Naive thymus-derived CD4-positive, alpha-beta T cell (primary cell): ENCODE measurements at places on chromosomes 13 and 19. TPM values are rescaled to one million over a fixed set of nuclear protein-coding genes. Genes with fewer than 3 reads are reported as not detected.

The ZNF546 gene
- total RNA-seq: 5.2 TPM

The SIGLEC12 gene
- not detected for total RNA-seq

DNA sequence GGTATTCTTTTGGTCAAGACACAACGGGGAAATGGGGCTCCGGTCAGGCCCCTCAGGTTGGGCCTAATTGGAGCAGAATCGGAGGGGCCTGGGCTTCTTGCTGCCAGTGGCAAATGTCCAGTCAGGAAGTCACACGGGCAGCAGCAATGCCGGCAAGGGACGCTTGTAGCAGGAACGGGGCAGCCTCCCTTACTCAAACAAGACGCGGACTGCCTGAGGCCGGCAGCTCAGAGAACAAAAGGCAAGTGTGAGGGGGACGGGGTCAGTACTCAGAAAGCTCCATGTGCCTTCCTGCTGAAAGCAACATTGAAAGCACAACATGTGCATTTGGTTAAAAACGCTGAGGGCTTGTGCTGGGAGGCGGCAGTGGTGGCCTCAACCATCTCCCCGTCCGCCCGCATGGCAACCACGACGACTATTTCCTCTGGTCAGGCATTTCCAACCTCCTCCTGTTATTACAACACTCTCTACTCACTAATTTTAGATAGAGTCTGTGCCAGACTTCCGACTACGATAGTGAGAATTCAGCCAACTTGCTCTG lies 20.5 kb upstream of the RASA3 start:
- peak overlapping the region; percentile 92 for H3K27ac ChIP-seq
- no peaks in the 10 kb centered on the region for H3K36me3 ChIP-seq
- no peak for DNase-seq
- H3K27me3 ChIP-seq: no peaks in the 10 kb centered on the region

GRCh38 chr13:52067237-52067636 lies 42.7 kb downstream of the UTP14C start:
- H3K36me3 ChIP-seq: no peaks in the 10 kb centered on the region
- no peak for DNase-seq
- H3K4me1 ChIP-seq: no peaks in the 10 kb centered on the region
- no peak overlapping the region for H3K27ac ChIP-seq
- H3K4me3 ChIP-seq: no peak overlapping the region

DNA sequence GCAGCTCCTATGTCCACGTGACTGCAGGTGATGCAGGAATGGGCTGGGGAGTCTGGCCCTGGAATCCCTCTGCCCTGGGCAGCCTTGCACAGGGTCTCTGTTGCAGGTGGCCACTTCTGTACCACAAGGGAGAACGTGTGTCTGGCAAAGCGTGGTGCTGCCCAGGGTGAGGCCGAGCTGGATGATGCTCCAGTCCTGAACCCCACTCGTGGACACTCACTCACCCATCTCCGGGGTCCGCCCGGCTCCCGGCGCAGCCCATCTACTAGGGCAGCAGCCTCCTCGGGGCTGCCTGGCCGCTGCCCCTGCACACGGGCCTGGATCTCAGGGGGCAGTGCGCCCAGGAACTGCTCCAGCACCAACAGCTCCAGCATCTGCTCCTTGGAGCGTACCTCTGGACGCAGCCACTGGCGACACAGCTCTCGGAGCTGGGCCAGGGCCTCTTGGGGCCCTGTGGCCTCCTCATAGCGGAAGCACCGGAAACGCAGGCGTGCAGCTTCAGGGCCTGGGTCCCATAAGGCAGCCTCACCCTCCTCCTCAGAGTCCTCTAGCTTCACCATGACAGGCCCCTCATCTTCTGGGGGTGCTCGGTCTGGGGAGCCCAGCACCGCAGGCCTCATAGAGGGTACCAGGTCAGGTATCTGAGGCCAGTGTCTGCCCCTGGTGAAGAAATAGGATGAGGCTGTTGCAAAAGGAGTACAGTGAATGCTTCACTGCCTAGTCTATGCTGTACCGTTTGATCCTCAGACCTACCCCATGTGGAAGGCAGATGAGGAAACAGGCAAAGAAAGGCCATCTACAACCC lies 2.2 kb downstream of the MZF1 start:
- H3K4me3 ChIP-seq: no peak overlapping the region
- H3K36me3 ChIP-seq: peaks cover 9% of the 10 kb centered on the region
- H3K27me3 ChIP-seq: no peaks in the 10 kb centered on the region
- no peak overlapping the region for H3K27ac ChIP-seq
- peak; percentile 20 for DNase-seq
